ENCODE measurements at places on chromosomes 1 and 21. TPM values are rescaled to one million over a fixed set of nuclear protein-coding genes. Genes with fewer than 3 reads are reported as not detected.

DNA sequence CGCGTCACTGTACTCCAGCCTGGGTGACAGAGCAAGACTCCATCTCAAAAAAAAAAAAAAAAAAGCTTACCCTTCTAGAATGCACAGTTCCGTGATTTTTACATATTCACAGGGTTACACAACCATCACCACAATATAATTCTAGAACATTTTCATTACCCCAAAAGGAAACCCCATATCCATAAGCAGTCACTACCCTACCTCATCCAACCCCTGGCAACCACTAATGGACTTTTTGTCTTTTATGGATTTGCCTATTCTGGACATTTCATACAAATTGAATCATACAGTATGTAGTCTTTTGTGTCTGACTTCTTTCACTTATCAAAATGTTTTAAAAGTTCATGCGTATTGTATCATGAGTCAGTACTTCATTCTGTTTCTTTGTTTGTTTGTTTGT lies 22.8 kb downstream of the SYF2 start:
- DNase-seq = no peak

Gene SFN
- 0.32 TPM for polyA plus RNA-seq

- no peak for DNase-seq
Measured at GRCh38 chr1:153233448-153233847, 16.1 kb downstream of the PRR9 start.

DNA sequence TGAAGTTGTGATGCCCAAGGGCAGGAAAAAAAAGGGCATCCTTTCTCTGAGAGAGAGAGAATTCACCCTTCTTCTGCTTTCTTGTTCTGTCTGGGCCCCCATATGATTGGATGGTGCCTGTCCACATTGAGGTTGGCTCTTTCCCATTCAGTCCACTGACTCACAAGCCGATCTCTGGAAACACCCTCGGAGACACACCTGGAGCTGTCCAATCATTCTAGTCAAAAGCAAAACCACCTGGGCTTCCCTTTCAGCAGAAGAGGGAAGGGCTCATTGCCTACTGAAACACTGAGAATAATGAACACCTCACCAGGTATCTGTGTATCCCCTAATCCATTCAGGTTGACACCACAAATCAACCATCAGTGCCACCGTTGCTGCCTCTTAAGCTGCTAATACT lies 103.7 kb upstream of the GNG12 start:
- DNase-seq = no peak

DNA sequence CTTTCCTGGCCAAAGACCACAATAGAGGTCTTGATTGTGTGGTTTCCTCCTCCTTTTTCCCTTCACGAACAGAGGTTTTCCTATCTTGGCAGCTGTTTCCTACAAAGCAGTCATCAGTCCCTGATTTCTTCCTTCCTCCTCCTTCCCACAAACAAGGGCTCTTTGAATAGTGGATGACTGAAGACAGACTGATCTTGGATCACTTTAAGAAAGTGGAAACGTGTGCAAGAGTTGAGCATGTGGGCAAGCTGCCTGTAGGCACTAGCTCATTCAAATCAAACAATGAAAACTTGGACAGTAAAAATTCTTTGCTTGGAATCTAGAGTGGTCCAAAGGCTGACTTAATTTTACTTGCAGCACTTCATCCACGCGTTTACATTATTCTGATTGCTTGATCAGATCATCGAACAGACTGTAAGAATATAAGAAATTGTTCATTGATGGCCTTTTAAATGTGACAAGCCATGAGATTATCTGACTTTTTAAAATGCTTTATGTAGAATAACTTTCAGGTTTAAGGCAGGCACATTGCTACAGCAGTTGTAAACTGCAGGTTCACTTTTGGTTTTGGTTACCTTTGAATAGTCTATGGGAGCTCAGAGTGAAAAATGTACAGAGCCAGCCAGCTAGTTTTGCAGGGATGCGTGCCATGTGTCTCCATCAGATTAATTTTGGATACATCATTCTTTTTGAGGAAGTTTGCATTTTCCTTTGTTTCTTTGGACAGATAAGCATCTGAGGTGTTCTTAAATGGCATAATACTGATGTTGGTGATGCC lies 34.4 kb downstream of the ADGRL2 start:
- DNase-seq = peak; percentile 23

GRCh38 chr21:36976882-36977651 lies 10.6 kb upstream of the HLCS start:
- peak; percentile 54 for DNase-seq

- DNase-seq = peak; percentile 49
Measured at GRCh38 chr1:72060466-72061245, 221.7 kb downstream of the NEGR1 start.

Gene CDC14A
- 6.1 TPM for polyA plus RNA-seq

- no peak for DNase-seq
Measured at GRCh38 chr1:234206651-234207284, 166.5 kb upstream of the COA6 start.

- no peak for DNase-seq
Measured at GRCh38 chr1:214665606-214666110, 62.7 kb downstream of the CENPF start.

DNA sequence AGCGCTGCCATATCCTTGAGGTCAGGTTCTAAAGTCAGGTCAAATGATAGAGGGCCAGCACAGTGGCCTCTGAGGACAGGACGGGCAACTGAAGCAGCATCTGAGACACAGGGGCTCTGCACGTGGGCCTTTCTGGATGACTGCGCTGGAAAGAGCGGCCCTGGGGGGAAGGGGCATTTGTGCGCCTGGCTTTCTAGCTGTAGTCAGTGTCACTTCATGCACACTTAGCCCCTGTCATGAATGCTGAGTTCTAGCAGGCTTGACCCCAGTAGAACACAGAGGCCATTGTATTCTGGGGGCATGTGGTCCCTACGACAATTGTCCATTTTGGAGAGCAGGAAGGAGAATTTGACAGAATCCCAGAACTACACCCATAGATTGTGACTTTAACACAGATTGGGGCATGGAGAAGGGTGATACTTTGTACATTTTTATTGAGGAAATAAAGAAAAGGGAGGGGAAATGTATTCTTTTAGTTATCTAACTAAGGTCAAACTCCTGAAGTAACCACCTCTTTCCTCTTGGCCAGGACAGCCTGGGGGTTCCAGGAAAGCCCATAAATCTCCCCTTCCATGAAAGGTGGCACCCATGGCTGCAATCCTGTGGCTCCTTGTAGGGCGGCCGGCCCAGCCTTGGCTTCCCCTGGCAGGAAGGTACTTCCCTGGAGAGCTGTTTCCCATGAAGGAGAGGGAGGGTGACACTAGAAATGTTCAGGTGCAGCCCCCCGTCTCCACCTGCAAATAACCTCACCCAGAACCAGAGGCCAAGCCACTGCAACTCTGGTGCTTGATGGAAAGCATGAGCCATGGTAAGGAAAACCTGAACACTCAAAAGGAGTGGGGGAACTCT lies 34.4 kb downstream of the NTPCR start:
- no peak for DNase-seq

- DNase-seq = no peak
Measured at GRCh38 chr1:66147226-66147835, 354.6 kb downstream of the PDE4B start.
